ENCODE measurements at places on chromosomes 12 and 14. TPM values are rescaled to one million over a fixed set of nuclear protein-coding genes. Genes with fewer than 3 reads are reported as not detected.
A peak's percentile ranks its signal among the peaks of the same experiment; 100 is the strongest.

DNA sequence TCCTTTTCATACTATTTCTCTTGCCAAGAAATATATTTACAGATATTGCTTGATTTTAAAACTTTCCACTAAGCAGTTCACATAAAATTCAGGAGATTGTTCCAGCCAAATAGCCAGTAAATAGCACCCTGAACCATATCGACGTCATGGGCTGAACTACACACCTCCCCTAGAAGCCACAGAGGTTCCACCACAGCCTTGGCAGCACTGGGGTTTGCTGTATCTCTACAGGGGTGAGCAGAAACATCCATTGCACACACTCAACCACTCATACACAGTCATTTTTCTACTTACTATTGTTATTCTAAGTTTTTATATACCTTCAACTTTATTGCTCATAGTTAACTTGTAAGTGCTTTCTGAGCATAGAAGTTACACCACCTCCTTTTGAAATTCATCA lies 8.1 kb upstream of the EIF2S3B start:
- H3K4me1 ChIP-seq, result no peaks in the 10 kb centered on the region
- H3K27me3 ChIP-seq, result peaks cover 6% of the 10 kb centered on the region
- H3K36me3 ChIP-seq, result no peaks in the 10 kb centered on the region
- no peak overlapping the region for H3K27ac ChIP-seq
- DNase-seq, result no peak

GRCh38 chr12:122081083-122081696 lies 2.6 kb downstream of the MLXIP start:
- H3K36me3 ChIP-seq, result peaks cover 19% of the 10 kb centered on the region
- H3K27me3 ChIP-seq, result no peaks in the 10 kb centered on the region
- no peak for DNase-seq
- H3K27ac ChIP-seq, result peak overlapping the region; percentile 98

DNA sequence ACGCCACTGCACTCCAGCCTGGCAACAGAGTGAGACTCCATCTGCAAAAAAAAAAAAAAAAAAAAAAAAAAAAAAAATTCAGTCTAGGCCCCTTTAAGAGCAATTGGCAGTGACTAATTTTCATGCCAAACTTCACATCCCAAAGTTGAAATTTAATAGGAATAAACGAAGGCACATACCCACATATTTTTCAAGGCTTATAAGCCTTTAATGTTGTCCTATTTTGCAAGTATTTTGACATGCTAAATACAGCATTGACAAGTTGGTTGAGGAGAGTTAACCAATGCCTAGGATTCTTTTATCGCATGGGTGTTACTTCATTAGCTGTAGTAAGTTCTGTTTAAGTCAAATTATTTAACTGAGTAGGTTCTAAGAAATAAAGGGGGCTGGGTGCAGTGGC lies 23.5 kb upstream of the HIP1R start:
- no peaks in the 10 kb centered on the region for H3K27me3 ChIP-seq
- DNase-seq, result no peak
- no peak overlapping the region for H3K4me3 ChIP-seq
- no peak overlapping the region for H3K27ac ChIP-seq
- no peaks in the 10 kb centered on the region for H3K36me3 ChIP-seq
- H3K4me1 ChIP-seq, result no peaks in the 10 kb centered on the region

GRCh38 chr12:26121323-26122060 lies 3.3 kb downstream of the BHLHE41 start:
- peaks cover 6% of the 10 kb centered on the region for H3K27me3 ChIP-seq
- no peaks in the 10 kb centered on the region for H3K36me3 ChIP-seq
- H3K27ac ChIP-seq, result no peak overlapping the region
- peak overlapping the region; percentile 46 for H3K4me3 ChIP-seq
- no peaks in the 10 kb centered on the region for H3K4me1 ChIP-seq

DNA sequence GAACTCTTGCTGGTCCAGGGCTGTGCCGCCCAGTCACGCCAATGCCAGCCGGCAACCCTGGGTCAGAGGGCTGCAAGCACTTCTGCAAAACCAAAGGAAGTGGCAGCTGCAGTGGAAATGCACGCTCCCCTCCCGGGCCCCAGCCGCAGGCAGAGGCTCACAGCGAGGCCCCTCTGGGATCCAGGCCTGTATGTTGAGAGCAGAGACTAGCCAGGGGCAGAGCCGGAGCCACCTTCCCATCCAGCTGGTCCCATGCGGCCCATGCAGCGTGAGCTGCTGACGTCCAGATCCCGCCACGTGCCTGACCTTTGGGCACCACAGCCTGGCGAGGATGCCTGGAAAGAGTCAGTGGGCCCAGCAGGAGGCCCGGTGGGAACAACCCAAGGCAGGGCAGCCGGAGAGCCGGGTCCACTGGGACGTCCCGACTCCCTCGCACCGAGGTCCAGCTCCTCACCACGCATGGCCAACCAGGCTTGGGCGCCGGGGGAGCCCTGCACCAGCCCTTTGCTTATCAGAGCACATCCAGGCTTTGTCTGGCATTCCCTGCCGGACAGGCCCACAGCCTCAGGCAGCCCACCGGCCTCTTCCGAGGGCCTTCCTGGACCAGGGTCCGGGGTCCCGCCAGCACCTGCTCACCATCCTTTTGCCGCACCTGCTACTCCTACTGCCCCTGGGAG lies 4.3 kb downstream of the GPR132 start:
- H3K4me1 ChIP-seq, result peaks cover 5% of the 10 kb centered on the region
- H3K27ac ChIP-seq, result no peak overlapping the region
- H3K36me3 ChIP-seq, result no peaks in the 10 kb centered on the region
- DNase-seq, result no peak
- no peak overlapping the region for H3K4me3 ChIP-seq

DNA sequence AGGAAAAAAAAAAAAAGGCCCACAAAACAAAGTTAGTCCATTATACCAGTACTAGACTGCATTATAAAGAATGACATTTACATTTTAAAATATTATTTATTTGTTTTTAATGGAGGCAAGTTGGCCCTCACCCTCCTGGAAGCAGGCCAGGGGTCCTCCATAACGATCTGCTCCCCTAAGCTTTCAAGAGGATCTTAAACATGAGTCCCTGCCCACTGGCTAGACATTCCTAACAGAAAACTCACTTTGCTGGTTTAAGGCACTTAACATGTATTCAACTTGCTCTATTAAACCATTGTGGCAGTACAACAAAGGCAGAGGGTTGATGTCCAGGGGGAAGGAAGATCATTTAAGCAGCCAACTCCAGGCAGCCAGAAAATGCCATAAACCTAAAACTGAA lies 111.4 kb downstream of the STXBP6 start:
- H3K27ac ChIP-seq, result no peak overlapping the region
- H3K36me3 ChIP-seq, result no peaks in the 10 kb centered on the region
- peaks cover 7% of the 10 kb centered on the region for H3K4me1 ChIP-seq
- no peaks in the 10 kb centered on the region for H3K27me3 ChIP-seq

- no peak overlapping the region for H3K27ac ChIP-seq
- no peak for DNase-seq
- no peaks in the 10 kb centered on the region for H3K27me3 ChIP-seq
These were observed 7.8 kb upstream of the NEK9 start for GRCh38 chr14:75134644-75135043.

DNA sequence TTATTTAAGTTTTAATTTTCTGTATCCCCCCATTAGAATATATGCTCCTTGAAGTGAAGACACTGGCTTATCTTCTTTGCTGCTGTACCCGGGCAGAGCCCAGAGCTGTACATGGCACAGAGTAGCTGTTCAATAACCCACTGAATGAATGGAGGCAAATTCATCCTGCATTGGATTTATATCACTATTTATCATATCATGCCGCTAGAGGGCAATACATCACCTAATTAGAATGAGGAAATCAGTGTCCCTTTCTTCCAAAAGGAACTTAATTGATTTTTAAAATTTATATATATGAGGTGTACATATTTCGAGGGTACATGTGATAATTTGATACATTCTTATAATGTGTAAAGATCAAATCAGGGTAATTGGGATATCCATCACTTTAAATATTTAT lies 89.2 kb upstream of the TMEM260 start:
- DNase-seq, result peak; percentile 40
- H3K4me1 ChIP-seq, result no peaks in the 10 kb centered on the region
- peaks cover 4% of the 10 kb centered on the region for H3K27me3 ChIP-seq
- no peak overlapping the region for H3K27ac ChIP-seq
- no peak overlapping the region for H3K4me3 ChIP-seq

GRCh38 chr12:3897371-3897971 lies 24.3 kb upstream of the PARP11 start:
- H3K4me1 ChIP-seq, result no peaks in the 10 kb centered on the region
- H3K27me3 ChIP-seq, result peaks cover 3% of the 10 kb centered on the region
- DNase-seq, result no peak
- H3K27ac ChIP-seq, result no peak overlapping the region
- no peaks in the 10 kb centered on the region for H3K36me3 ChIP-seq
- no peak overlapping the region for H3K4me3 ChIP-seq

- no peak overlapping the region for H3K27ac ChIP-seq
- no peaks in the 10 kb centered on the region for H3K27me3 ChIP-seq
- no peak for DNase-seq
- peaks cover 7% of the 10 kb centered on the region for H3K36me3 ChIP-seq
- H3K4me1 ChIP-seq, result no peaks in the 10 kb centered on the region
- no peak overlapping the region for H3K4me3 ChIP-seq
These were observed 33.8 kb upstream of the GALNT16 start for GRCh38 chr14:69226178-69226577.

DNA sequence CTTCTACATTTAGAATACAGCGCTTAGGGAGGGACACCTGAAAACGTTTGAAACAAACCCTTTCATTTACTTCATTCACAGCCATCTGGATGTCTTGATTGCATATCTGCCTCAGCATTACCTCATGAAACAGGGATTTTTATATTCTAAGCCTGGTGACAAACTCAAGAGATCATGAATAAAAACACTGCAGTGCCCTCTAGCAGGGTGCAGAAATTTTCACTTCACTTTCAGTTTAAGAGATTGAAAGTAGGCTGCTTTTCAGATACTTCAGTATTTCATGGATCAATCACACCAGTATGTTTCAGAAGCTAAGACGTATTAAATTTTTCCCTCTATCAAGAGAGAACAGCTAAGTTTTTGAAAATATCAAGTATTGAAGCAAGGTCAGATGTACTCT lies 467.8 kb downstream of the MDGA2 start:
- no peak overlapping the region for H3K4me3 ChIP-seq
- no peaks in the 10 kb centered on the region for H3K4me1 ChIP-seq
- H3K27ac ChIP-seq, result no peak overlapping the region
- H3K36me3 ChIP-seq, result no peaks in the 10 kb centered on the region
- DNase-seq, result no peak

DNA sequence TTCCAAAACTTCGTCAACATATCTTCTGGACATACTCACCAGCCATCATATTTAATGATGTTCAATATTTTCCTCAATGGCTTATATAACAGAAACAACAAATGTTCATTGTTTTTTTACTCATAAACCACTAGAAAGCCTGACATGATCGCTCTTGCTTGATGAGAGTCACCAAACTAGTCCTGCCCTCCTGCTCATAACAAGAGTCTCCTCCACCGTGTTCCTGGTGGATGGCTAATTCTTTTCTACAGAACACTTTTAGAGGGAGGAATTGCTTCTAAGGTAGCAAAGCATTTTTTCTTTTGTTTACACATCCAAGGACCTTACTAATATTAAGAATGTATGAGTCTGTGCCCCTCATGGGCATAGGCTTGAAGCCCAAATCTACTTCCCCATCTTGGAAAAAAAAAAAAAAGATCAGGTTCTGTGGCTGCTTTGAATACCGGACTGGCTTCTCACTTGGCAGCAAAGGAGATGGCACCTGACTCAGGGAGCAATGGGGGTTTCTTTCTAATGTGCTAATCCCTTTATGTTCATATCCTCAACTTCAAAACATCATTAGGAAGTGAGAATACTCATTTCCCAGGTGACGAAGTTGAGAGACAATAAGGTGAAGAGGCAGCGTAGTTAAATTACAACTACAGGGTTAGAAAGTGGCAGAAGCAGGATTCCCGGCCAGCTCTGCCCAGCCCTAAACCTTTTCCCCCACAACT lies 188.8 kb downstream of the EPS8 start:
- peaks cover 8% of the 10 kb centered on the region for H3K4me1 ChIP-seq
- H3K36me3 ChIP-seq, result no peaks in the 10 kb centered on the region
- DNase-seq, result no peak
- no peak overlapping the region for H3K27ac ChIP-seq

GRCh38 chr12:89187507-89187906 lies 164.8 kb downstream of the DUSP6 start:
- H3K4me1 ChIP-seq, result peaks cover 3% of the 10 kb centered on the region
- no peak for DNase-seq
- no peak overlapping the region for H3K4me3 ChIP-seq
- no peak overlapping the region for H3K27ac ChIP-seq
- no peaks in the 10 kb centered on the region for H3K36me3 ChIP-seq

DNA sequence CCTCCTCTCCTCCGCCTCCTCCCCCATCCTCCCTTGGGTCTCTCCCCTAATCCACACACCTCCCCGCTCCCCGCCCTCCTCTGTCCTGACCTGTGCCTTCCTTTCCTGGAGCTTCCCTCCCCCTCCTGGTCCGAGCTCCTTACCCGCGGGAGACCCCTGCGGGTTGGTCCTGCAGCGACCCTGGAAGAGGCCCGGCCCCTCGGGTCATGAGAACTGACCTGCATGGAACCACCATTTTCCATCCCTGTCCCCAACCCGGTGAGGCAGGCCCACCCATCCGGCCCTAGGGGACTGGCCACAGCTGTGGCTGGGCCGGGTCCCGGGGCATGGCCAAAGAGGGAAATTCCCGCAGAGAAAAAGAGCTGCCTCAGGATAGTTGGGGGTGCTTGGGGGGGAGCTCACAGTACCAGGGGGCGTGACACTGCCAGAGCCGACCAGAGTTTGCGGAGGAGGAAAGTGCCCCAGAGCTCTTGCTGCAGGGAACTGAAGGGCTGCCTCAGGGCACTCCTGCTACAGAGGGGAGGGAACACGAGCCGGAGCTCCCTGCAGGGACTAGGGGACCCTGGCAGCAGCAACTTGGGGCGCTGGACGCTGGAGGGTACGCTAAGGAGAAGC lies 613 bp downstream of the ARHGEF40 start:
- peak overlapping the region; percentile 68 for H3K4me3 ChIP-seq
- peaks cover 22% of the 10 kb centered on the region for H3K4me1 ChIP-seq
- peaks cover 27% of the 10 kb centered on the region for H3K36me3 ChIP-seq
- DNase-seq, result peak; percentile 46
- H3K27ac ChIP-seq, result peak overlapping the region; percentile 96

Gene SOCS4
- 12.7 TPM for total RNA-seq
